SW480 (cell line): ENCODE measurements at places on chromosomes 11 and 22.

GRCh38 chr22:50270666-50271394 lies 650 bp upstream of the MAPK11 start:
- no peak for DNase-seq

GRCh38 chr11:125942771-125943428 lies 2.9 kb upstream of the VSIG10L2 start:
- no peak for DNase-seq

- DNase-seq, result no peak
Observed at GRCh38 chr11:68287419-68287818, 15.6 kb upstream of the C11orf24 start.

GRCh38 chr22:27377501-27378295 lies 423.9 kb downstream of the MN1 start:
- no peak for DNase-seq

DNA sequence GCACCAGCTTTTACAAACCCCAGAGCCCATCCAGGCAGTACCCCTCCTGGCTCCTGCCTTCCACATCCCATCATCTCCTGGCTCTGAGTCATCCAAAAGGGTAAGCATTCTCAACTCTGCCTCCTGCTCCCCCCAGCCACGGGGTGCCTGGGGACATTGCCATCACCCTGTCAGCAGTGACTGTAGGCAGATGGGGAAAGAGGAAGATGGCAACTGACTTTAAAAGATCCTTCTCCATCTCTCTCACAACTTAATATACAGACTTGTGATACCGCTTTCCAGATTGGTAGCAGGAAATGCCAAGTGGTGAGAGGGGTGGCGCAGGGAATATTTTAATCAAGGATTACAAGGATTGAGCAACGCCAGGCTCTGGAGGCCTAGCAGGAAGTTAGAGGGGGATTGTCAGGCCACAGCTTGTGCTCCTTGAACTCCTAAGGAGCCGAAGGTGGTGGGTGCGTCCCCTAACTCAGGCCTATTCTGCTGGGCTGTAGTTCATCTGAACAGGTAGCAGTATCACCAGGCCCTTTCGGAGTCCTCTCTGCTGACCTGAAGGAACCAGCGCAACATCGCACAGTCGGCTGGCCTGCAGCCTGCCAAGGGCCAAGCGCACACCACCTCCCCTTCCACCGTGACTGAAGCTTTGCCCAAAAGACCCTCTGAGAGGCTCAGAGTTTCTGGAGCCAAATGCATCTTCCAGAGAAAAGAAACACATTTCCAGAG lies 83.3 kb downstream of the ZC3H12C start:
- DNase-seq, result no peak

DNA sequence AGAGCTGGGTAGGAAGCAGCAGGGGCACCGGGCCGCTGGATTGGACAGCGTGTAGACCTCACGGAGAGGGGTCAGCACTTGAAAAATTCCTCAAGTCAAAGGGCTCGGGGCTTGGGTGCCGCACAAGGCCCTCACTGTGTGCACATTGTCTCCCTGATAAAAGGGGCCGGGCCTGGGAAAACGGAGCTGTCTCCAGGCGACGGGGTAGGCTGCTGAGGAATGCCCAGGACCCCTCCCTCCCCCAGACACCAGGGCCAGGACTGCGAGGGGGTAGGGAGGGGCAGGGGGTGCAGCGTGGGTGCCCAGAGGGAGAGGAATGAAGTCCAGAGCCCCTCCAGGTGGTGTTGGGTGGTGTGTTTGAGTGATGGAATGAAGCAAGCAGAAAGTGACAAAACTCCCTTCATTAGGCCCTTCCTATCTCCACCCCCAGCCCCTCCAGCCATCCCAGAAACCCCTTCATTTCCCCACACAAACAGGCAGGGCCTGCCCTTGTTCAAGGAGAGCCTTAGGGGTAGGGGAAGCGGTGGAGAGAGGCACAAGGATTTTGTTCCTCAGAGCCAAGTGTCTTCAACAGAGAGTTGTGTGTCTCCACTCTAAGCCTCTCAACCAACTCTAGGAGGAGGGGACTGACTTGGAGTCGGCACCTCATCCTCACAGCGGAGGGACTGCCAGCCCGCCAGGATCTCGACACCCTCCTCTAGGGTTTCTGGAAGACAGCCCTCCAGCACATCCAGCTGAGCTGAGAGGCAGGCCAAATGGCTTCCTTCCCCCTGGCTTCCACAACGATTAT lies 63.9 kb downstream of the SYN3 start:
- DNase-seq, result no peak

DNA sequence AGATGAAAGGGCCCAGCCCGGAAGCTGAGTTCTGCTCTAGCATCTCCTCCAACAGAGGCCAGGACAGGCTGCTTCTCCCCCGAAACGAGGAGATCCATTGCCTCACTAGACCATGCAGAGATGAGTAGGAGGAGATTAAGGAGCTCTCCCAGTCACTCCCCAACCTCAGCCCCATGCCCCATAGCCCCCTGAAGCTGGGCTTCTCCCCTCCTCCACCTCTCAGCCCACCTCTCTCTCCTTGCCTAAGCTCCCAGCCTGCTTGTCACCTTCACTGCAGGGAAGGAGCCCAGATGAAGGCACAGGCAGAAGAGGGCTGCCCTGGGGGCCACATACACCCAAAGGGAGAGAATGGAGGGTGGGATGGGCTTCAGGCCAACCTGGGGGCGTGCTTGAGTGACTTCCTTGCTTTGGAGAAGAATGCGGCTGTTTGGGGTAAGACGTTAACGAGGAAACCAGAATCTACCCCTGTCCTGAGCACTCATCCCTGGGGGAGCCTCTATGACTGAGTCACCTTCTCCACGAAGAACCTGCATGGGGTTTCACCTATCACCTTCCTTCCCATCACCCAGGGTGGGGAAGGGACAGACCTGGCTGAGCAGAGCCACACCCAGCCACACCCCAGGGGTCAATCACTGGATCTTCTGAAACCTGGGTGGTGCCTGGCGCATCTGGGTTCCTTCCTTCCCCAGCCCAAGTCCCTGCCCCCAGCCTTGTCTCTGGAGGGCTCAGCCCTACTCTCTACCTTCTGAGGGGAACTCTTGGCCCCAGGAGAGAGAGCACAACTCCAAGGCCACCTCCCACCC lies 11.6 kb upstream of the GNAZ start:
- no peak for DNase-seq

- no peak for DNase-seq
Observed at GRCh38 chr22:46162771-46163556, 12.6 kb downstream of the PPARA start.

DNA sequence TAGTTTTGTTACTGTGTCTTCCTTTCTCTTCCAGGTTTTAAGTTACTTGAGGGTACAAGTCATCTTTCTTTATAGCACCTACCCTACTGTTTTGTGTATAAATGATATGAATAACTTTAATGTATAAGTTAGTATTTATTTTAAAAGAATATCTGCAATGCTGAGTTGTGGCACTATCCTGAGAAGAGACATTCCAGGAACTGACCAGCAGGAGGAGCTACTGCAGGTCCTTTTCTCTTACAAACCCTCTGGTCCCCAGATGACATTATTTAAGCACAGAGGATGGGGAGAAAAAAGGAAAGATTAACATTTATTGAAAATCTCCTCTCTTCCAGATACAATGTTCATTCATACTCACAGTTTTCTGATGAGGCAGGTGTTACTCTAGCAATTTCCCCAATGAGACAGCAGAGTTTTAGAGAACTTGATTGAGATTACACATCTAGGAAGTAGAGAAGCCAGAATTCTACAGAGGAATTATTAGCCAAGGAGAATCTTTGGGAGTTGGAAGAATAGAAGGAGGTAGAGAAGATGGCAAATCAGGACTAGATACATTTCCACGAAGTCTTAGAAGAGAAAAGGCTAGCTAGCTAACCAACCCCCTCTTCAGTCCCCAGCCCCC lies 541.2 kb upstream of the API5 start:
- peak; percentile 12 for DNase-seq

- no peak for DNase-seq
Observed at GRCh38 chr22:32617271-32617670, 142.7 kb downstream of the FBXO7 start.

- DNase-seq, result no peak
Observed at GRCh38 chr22:41429951-41430332, 16.7 kb downstream of the TOB2 start.

DNA sequence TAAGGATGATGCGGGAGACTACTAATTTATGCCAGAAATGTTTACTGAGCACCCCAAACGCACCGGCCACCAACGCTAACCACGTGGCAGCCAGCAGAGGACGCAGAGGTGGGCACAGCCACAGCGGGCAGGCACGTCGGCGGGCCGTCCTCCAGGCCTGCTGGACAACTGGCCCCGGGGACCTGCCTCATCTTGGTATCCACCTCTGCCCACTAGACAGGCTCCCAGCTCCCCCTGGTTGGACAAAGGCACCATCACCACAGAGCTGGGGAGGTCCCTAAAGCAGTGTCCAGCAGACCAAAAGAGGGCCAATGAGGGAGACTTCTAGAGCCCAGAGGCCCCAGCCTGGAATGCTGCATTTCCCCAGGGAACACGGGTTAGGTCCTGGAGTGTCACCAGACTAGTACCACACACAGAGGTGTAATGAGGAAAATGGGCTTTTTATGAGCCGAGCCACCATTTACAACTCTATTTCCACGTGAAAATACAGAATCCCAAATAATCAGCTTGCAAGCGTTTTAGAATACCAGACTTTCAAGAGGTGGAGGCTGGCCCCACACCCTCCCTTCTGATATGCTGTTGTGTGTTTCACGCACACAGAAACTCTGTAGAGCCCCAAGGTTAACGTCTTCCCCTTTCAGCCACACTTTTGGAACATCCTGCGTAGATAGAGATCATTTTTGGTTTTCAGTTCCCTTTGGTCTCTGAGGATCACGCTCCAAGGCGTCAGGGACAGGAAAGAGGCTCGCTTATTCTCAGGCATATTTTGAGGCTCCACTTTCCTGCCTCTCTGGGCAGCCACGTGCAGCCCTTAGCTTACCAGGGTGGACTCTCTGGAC lies 23.7 kb upstream of the BID start:
- no peak for DNase-seq
